Hindlimb muscle (tissue), 1 donor: ENCODE measurements at places on chromosomes 7 and 10.

- no peak for DNase-seq
These were observed 105.6 kb downstream of the APBB1IP start for GRCh38 chr10:26543567-26544306.

DNA sequence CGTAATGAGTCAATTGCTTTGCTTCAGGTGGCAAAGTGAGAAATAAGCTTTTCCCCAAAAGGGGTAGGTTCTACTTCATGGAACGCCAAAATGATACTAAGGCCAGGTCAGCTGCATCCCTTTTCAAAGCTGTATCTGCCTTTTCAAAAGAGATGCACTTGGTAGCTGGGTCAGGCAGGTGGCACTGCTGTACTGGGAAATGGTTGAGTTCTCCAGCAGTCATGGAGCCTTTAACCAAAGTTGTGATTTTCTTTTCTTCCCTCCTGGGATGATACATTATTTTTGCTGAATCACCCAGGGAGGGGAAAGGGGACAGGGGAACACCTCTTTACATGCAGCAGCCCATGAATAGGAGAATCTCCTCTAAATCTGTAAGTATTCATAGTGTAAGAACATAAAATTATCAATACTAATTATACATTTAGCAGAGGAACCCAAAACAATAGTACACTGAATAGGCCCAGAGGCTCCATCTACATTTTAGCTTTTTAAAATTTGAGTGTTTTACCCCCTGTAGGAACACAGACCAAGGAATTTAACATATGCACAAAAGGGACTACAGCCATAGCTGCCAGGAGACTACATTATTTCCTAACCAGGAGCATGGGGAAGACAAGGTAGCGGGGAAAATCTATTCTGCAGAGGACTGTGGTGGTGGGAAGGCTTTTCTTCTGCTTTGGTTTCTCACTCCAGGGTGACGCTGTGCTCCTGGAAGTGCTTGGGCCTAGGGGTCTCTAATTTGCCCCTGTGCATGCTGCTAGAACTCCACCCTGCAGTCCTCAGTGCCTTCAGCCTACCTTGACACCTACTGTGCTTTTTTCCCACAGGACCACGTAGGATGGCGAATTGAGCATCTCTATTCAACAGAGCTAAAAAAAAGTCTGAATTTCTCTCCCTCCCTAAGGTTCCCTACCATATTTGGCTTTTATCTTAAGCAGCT is 6.4 kb upstream of the GPR22 start:
- DNase-seq: peak; percentile 38

DNA sequence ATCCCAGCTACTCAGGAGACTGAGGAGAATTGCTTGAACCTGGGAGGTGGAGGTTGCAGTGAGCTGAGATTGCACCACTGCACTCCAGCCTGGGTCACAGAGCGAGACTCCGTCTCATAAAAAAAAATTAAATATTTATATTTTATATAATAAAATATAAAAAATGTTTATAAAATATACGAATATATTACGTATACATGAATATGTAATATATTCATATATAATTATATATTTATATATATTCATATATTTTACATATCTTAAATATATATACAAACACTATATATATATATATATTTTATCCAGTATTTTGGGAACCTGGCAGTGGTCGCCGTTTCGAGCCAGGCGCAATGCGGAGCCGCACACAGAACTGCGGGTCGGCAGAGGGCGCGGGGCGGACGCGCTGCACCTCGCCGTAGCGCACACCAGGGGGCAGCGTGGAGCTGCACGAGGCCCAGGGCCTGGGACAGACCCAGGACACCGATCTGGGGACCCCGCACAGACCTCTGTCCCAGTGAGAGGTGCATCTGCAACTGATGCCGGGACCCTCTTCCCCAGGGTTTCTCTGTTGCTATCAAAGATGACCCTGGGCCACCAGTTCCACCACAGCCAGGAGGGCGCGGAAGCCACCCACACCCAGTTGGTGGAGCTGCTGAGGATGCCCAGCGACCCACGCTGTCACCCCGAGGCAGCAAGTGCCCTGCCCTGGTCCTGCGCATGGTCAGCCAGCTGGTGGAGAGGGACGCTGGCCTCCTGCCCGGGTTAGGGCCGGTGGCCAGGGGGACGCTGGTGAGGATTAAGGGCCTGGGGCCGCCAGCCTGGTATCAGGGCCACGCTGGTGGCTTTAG is 22.7 kb downstream of the AP5Z1 start:
- DNase-seq: peak; percentile 73

DNA sequence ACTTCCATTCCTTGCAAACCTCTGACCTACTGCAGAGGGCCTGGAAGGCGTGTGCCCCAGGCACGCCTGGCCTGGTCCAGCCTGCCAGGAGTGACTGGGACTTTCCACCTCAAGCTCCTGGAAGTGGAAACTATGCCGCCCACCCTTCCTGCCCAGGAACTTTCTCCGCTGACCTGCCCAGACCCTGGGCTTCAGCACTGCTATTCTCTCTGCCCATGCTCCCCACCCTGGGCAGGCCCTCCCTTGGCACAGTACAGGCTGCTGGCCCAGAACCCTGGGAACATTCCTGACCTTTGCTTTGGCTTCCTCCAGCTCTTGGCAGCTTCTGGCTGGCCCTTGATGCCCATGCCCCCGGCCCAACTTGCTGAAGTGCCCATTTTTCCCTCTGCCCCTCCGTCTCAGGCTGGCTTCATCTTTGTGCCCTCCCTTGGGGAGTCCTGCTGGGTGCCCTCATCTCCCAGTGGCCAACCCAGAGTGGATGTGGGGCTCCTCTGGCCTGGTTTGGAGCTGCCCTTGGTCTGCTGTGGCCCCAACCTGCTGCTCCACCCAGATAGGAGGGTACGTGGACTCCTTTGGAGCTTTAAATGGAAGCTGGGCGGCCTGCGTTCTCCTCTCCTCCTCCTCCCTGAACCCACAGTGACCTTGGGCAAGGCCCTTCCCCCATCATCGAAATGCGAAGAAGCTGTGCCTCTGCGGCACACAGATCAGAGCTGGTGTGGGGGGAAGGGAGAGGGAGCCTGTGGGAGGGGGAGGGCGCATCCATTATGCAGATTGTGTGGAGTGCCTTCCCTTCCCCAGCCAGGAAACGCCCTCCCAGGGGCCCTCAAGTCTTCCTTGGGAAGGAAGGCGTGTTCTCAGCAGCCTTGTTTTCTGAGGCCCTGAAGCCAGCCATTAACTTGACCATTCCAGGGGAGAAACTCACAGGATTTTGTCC is 3.4 kb downstream of the MMRN2 start:
- peak; percentile 71 for DNase-seq

DNA sequence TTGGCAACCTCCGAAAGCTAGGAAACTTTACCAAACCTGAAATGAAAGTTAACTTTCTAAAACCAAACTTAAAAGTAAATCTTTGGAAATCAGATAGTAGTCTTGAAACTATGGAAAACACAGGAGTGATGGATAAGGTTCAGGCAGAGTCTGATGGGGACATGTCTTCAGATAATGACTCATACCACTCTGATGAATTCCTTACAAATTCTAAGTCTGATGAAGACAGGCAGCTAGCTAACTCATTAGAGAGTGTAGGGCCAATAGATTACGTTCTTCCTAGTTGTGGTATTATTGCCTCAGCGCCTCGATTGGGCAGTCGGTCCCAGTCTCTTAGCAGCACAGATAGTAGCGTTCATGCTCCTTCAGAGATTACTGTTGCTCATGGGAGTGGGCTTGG is 45.9 kb downstream of the MCMBP start:
- no peak for DNase-seq

GRCh38 chr10:68327889-68328786 is 3.7 kb upstream of the HNRNPH3 start:
- peak; percentile 50 for DNase-seq

GRCh38 chr7:50159154-50159553 is 66.1 kb upstream of the ZPBP start:
- no peak for DNase-seq

- DNase-seq: no peak
These were observed 629.8 kb downstream of the KCNMA1 start for GRCh38 chr10:77007834-77008233.

- no peak for DNase-seq
These were observed 56.4 kb downstream of the PRR15 start for GRCh38 chr7:29619848-29620555.

DNA sequence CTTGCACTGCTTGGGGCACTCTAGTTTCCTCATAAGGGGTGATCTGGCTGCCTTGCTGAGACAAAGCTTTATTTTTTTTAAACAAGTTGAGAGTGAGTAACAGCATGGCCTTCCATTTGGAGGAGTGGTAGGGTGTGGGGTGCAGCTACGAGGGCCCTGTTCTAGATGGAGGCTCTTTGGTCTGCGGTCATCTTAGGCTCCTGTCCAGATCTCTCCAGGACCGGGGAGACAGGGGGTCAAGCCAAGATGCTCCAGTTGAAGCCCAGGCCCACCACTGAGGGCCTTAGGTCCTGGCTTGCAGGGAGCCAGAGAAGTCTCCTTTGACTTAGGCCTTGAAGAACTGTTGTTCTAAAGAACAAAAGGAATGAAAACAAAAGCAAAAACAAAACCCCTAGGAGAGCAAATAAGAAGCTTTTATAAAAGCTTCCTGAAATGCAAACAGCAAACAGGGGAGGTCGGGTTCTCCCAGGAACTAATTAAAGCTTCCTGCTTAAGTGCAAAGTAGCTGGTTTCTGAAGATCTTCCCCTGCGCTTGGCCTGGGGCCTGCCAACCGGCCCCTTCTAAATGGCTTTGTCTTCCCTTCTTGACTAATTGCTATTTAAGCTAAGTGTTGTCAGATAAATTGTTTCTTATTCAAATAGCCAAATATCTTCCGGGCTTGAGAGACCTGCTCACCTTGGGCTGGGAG is 259.2 kb downstream of the GLRX3 start:
- no peak for DNase-seq

- no peak for DNase-seq
These were observed 750.7 kb upstream of the KCND2 start for GRCh38 chr7:119522263-119522662.

DNA sequence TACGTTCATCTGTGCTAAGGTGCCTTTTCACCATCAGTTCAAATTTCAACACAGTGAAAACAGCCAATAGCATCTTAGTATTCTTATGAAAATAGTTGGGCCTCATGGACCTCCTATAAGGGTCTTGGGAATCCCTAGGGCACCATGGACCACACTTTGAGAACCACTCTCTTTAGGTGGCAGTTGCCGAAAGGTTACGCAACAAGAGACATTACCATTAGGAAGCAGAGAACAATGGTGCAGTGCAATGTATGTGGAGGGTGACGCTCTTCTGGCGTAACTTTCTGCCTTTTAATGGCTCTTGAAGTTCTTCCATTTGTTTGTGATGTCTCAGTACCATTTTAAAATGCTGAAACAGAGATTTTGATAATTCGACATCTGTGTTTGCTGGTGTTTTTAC is 131.1 kb downstream of the CNNM2 start:
- no peak for DNase-seq

- DNase-seq: no peak
These were observed 4.8 kb downstream of the RUFY2 start for GRCh38 chr10:68402276-68402675.

- no peak for DNase-seq
These were observed 1.2 kb upstream of the PAOX start for GRCh38 chr10:133377818-133378250.

- DNase-seq: no peak
These were observed 1.9 kb upstream of the ZNF212 start for GRCh38 chr7:149237502-149237901.

GRCh38 chr10:7011994-7012393 is 398.8 kb downstream of the SFMBT2 start:
- no peak for DNase-seq

DNA sequence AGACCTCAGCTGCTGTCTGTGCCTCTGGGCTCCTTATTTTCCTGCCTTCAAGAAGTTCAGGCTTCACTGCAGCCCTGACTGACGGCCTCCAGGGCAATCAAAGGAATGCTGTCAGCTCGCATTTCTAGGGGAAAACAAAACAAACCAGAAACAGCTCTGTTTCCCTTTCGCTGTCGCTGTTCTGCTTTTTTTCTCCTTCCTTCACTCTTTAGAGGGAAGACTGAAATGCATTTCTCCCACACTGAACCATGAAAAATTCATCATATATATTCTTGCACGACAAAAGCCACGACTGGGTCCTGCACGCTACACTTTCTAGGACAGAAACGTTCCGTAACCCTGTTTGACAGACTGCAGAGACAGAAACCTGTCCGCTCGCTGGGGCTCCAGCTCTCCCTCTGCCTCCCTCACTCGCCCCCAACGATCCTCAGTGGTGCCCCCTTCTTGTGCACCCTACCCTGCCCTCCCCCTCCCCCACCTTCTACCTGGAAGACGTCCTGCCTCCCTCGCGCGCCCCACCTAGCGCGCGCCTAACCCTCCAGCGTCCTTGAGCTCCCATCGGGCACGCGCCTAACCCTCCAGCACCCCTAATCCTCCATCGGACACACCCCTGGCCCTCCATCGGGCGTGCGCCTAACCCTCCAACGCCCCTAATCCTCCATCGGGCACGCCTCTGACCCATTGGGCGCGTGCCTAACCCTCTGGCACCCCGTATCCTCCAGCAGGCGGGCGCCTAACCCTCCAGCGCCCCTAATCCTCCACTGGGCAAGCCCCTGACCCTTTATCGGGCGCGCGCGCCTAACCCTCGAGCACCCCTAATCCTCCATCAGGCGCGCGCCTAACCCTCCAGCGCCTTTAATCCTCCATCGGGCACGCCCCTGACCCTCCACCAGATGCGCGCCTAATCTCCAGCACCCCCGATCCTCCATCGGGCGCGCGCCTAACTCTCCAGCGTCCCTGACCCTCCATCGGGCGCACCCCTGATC is 37.1 kb downstream of the SVOPL start:
- no peak for DNase-seq

GRCh38 chr10:15695852-15696251 is 23.9 kb downstream of the ITGA8 start:
- no peak for DNase-seq

- no peak for DNase-seq
These were observed 394.3 kb downstream of the DNAJB6 start for GRCh38 chr7:157731126-157731525.

DNA sequence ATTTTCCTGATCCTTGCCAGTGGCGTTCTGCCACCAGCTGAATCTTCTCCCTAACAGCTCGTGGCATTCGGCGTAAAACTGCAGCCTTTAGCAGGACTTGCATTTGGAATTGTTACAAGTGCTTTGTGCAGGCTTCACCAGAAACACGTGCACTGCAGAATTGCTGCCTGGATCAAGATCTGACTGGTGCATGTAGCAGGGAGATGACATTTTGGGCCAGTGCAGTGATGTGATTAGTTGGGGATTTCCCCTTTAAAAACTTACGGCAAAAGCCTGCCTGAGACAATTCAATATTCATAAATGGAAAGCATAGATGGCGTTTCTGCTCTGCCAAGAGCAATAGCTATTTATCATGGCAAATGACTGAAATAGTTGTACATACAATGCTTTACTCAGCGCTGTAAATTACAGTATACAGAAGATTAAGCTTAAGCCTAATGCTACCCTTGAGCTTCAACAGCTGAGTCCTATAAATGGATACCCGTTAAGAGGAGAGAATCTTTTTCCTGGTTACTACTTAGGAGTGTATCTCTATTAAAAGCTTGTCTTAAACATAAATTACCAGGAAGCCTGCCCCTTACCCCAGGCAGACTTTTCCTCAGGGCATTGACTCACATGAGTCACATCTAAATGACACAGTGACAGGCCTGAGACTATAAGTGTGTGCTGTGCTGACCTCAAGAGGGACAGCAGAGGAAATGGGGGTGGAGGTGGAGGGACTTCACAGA is 106.3 kb downstream of the ATXN7L1 start:
- DNase-seq: peak; percentile 23
